Caco-2 (cell line): ENCODE measurements at places on chromosomes 16 and 17. TPM values are rescaled to one million over a fixed set of nuclear protein-coding genes. Genes with fewer than 3 reads are reported as not detected.

The ARHGAP44 gene
- total RNA-seq = 3.3 and 4.5 TPM in 2 replicates

The NRN1L gene
- 0.93 TPM in 1 of 2 replicates, not detected in the other for total RNA-seq

The TP53TG3C gene
- not detected in 2 replicates for total RNA-seq

The NOXO1 gene
- total RNA-seq = 0.35 and 1.1 TPM in 2 replicates

The TANC2 gene
- 1.9 and 4.1 TPM in 2 replicates for total RNA-seq

The ADGRG1 gene
- total RNA-seq = 153 and 195 TPM in 2 replicates

The SECTM1 gene
- total RNA-seq = 0.37 and 0.75 TPM in 2 replicates

The ZNF213 gene
- 5.3 and 5.5 TPM in 2 replicates for total RNA-seq

GRCh38 chr16:10981697-10982216, 37.4 kb downstream of the CLEC16A start:
- no peaks in the 10 kb centered on the region for H3K27me3 ChIP-seq
- H3K4me1 ChIP-seq = no peaks in the 10 kb centered on the region
- DNase-seq = peak; percentile 63
- H3K4me3 ChIP-seq = no peak overlapping the region
- H3K27ac ChIP-seq = no peak overlapping the region
- H3K36me3 ChIP-seq = no peaks in the 10 kb centered on the region; the same call in 1 of the 2 replicates

- H3K27ac ChIP-seq = no peak overlapping the region
- H3K4me1 ChIP-seq = peaks cover 12% of the 10 kb centered on the region; the same call in 1 of the 2 replicates
- H3K36me3 ChIP-seq = peaks cover 2% of the 10 kb centered on the region; the same call in 1 of the 2 replicates
Observed at GRCh38 chr16:50298591-50299507, 32.5 kb downstream of the ADCY7 start.

- H3K36me3 ChIP-seq = no peaks in the 10 kb centered on the region
- no peaks in the 10 kb centered on the region for H3K27me3 ChIP-seq
- 0 out of 2 replicates have a peak, but pooled peaks cover 5% of the 10 kb centered on the region for H3K4me1 ChIP-seq
Observed at GRCh38 chr16:78970650-78971049, 629.9 kb downstream of the MAF start.

DNA sequence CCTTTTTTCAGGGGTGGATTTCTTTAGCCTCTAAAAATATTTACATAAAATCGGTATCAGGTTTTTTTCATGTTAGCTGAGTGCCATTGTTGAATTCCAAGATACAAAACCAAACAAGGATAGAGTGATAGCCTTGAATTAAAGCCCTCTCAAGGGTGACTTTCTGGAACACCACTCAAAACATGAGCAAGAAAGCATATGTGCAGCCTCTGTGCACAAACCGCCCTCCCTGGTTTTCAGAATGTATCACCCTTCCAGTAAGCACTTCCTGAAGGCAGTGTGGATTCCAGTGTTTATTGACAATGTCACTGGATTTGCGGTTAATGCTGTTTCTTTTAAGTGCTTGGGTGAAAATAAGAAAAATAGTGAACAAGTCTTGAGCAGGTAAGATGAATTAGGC, 597.7 kb downstream of the TMEM114 start:
- no peak overlapping the region for H3K4me3 ChIP-seq
- DNase-seq = no peak
- no peaks in the 10 kb centered on the region for H3K27me3 ChIP-seq
- H3K4me1 ChIP-seq = no peaks in the 10 kb centered on the region

DNA sequence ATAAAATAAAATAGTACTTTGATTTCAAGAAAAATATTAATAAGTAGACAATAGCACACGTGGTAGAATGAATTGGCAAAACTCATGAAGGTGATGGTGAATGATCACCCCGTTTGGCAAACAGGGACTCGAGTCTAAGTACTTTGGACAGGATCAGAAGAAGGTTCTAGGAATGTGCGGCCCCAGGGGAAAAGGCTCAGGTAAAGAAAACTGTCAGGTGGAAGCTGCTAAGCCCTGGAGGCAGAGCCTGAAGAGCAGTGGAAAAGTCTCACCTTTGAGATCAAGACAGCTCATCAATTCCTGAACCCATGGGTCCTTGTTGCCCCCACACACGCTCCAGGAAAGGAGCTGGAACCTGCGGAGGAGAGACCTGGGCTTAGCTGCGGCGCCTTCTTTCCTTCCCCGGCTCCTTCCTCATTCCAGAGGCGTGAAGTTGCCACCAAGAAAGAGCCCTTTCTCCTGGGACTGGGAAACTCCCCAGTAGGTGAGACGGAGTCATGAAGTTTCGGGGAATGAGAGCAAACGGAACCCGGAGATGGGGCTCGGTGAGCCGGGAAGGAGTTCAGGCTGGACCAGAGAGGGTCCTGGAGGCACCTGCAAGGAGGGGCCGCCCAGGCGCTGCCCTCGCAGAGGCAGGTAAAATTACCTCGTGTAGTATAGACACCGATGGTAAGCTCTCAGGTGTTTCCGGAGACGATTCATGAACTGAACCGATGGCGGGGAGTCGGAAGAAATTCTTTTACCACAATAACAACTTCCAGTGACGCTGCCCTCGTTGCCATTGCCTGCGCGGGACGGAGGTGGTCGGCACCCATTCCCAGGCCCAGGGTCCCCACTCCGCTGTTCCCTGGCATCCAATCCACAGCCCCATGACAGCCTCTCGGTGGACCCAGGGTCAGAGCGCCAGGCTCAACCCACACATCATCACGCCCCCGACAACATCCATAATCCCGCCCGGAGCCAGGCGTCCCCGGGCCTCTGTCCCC, 1.2 kb upstream of the ZMYND15 start:
- no peaks in the 10 kb centered on the region for H3K27me3 ChIP-seq
- H3K27ac ChIP-seq = peak overlapping the region; percentile 90
- peak overlapping the region; percentile 71 for H3K4me3 ChIP-seq
- no peaks in the 10 kb centered on the region for H3K36me3 ChIP-seq
- peak; percentile 54 for DNase-seq

DNA sequence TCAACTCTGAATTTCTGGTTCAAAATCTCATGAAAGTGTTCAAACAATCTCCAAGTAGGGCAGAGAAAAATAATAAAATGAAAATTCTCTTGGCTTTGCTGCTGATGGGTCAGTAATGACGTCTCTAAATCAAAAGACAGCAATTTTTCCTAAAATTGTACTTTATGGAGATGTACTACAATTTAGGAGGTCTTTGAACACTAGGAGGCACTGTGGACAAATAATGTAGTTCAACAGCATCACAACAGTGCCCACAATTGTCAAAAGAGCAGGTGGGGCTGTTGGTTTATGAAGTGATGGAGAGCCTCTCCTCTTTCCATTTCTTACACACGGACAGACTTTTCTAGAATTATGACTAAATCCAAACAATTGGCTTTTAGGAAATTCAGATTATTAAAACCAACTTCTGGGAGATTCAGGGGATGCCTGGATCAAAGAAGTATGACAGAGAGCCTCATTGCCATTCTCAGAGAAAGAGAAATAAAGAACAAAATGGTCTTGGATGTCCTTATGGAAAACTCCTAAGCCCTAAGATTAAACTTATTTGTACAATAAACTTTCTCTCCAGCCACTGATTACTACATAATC, 23.8 kb downstream of the EZH1 start:
- no peak overlapping the region for H3K27ac ChIP-seq
- H3K4me3 ChIP-seq = no peak overlapping the region
- DNase-seq = peak; percentile 76
- H3K36me3 ChIP-seq = peaks cover 2% of the 10 kb centered on the region

DNA sequence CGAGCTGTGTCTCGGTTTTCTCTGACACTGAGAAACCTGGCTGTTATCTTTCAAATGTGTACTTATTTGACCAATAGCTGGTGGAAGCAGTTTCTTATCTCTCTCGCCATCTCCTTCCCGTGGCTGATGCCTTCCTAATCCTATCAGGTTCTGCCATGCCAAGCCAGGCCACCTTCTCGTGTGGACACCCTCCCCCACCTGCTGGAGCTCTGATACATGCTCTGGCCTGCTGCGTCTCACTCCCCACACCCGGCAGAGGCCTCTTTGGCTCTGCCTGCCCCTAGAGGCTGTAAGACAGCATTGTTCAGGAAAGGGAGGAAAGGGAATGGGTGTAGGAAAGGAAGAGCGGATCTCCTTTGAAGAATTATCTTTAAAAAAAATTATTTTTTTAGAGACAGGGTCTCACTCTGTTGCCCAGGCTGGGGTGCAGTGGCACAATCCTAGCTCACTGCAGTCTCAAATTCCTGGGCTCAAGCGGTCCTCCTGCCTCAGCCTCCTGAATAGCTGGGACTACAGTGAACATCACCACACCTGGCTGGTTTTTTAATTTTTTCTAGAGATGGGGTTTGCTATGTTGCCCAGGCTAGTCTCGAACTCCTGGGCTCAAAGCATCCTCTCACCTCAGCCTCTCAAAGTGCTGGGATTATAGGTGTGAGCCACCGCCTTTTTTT, 7.5 kb upstream of the ARMC5 start:
- H3K27ac ChIP-seq = no peak overlapping the region
- H3K4me3 ChIP-seq = no peak overlapping the region
- H3K4me1 ChIP-seq = peaks cover 11% of the 10 kb centered on the region
- peak; percentile 78 for DNase-seq
